ENCODE measurements at places on chromosomes 4 and X. TPM values are rescaled to one million over a fixed set of nuclear protein-coding genes. Genes with fewer than 3 reads are reported as not detected.

DNA sequence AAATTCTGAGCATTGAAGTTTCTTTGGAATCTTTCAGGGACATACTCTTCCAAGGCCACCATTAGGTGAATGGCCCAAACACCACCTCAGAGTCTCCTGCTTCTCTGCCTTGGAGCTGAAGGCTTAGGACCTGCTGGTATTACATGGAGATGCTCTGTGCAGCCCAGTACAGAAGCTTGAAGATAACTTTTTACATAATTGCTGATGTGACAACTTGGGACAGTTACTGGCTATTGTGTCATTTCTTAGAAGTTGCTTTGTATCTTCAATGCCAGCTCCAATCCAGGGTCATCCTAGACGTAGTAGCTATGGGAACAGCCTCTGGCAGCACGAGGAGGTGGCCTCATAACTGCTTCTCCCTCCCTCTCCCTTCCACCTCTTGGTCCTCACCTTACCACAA, 60.5 kb downstream of the RTL5 start:
- peaks cover 6% of the 10 kb centered on the region for H3K4me1 ChIP-seq
- DNase-seq, result no peak
- H3K4me3 ChIP-seq, result no peak overlapping the region
- H3K27ac ChIP-seq, result no peak overlapping the region
- peaks cover 7% of the 10 kb centered on the region for H3K27me3 ChIP-seq
- H3K36me3 ChIP-seq, result no peaks in the 10 kb centered on the region

GRCh38 chr4:120064887-120065286, 1.8 kb downstream of the MAD2L1 start:
- DNase-seq, result no peak
- H3K27ac ChIP-seq, result no peak overlapping the region
- no peak overlapping the region for H3K4me3 ChIP-seq
- no peaks in the 10 kb centered on the region for H3K27me3 ChIP-seq
- peaks cover 2% of the 10 kb centered on the region for H3K36me3 ChIP-seq
- peaks cover 42% of the 10 kb centered on the region for H3K4me1 ChIP-seq

- DNase-seq, result no peak
- H3K36me3 ChIP-seq, result peaks cover 2% of the 10 kb centered on the region
- peak overlapping the region; percentile 51 for H3K27ac ChIP-seq
- H3K4me1 ChIP-seq, result peaks cover 30% of the 10 kb centered on the region
- no peaks in the 10 kb centered on the region for H3K27me3 ChIP-seq
- no peak overlapping the region for H3K4me3 ChIP-seq
These were observed 174.5 kb upstream of the DKK2 start for GRCh38 chr4:107210450-107211239.

Gene AMTN
- not detected for total RNA-seq

Gene TSPAN7
- 0.56 TPM for total RNA-seq

Gene MAGEB10
- not detected for total RNA-seq

Gene S100P
- 0.95 TPM for total RNA-seq
